ENCODE measurements at places on chromosomes 12 and 14. TPM values are rescaled to one million over a fixed set of nuclear protein-coding genes. Genes with fewer than 3 reads are reported as not detected.

DNA sequence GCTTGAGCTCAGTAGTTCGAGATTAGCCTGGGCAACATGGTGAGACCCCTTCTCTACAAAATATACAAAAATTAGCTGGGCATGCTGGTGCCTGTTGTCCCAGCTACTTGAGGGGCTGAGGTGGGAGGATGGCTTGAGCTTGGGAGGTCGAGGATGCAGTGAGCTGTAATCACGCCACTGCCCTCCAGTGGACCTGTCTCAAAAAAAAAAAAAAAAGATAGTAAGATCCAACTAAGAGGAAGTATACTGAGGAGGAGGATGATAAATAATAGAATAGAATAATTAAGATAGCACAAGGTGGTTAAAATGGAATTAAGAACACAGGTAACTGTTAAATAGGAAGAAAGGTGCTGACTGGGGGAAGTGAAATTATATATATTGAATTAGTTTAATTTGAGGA is 37.0 kb upstream of the BAZ1A start:
- DNase-seq: no peak

DNA sequence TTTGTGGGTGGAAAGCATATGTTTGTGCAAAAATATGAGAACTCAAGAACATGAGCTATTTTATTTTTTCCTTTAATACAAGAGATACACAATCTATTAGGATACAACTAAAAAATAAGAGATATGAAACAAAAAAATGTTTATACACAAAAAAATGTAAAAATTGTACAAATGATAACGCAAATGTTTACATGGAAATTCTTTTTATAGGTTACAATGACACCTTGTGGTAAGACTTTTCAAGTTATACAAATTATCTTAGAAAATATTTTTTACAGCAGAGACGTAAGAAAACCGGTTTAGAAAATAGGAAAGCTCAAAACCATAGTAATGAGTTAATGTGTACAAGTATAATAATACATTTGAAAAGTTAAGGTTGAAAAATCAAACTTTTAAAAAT is 25.5 kb downstream of the CEP83 start:
- no peak for DNase-seq

DNA sequence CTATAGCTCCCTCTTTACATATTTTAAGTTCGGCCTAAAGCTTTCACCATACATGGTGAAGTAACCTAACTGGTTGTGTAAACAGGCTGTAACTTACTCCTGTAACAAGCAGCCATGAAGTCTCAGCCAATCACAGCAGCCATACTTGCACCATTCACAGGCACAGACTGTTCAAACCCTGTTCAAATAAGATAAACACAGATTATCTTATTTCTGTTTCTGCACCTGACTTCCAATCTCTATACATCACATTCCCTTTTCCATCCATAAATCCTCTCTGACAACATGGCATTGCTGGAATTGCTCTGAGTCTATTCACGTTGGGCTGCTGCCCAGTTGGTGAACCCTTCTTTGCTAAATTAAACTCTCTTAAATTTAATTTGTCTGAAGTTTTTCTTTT is 34.5 kb upstream of the ARID2 start:
- no peak for DNase-seq

DNA sequence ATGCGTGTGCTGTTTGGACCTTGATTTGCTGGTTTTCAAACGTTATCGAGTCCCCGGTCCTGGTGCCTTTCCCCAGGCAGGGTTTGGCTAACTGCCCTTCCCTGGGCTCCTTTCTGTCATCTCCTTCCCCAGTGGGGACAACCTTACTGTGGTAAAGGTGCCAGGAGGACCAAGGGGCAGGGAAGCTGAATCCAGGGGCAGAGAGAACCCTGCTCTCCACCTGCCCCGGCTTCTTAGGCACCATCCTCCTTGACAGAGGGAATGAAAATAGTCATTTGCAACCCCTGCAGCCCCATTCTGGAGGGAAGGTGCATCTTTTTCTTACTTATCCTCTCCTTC is 5.0 kb downstream of the CEBPE start:
- DNase-seq: peak; percentile 37

MMP14 gene
- polyA plus RNA-seq: 30.8 TPM

MGST1 gene
- 5.3 TPM for polyA plus RNA-seq

KCNJ8 gene
- polyA plus RNA-seq: 1.6 TPM

All from spleen (tissue), 13 donors.